ENCODE measurements at places on chromosomes 2 and 18. TPM values are rescaled to one million over a fixed set of nuclear protein-coding genes. Genes with fewer than 3 reads are reported as not detected.
A peak's percentile ranks its signal among the peaks of the same experiment; 100 is the strongest.

The PLGLB1 gene
- 0.28 TPM for total RNA-seq

The PTPN4 gene
- 19.2 TPM for total RNA-seq

The PPM1B gene
- 25.6 TPM for total RNA-seq

The IGFBP2 gene
- 33.5 TPM for total RNA-seq

The RHOB gene
- 112 TPM for total RNA-seq

The POLR1A gene
- 27.4 TPM for total RNA-seq

The ANKRD30BL gene
- total RNA-seq: not detected

The ARHGAP28 gene
- total RNA-seq: 3.8 TPM

The ARHGAP15 gene
- total RNA-seq: not detected

The LINC00305 gene
- not detected for total RNA-seq

The STARD7 gene
- 138 TPM for total RNA-seq

The OBSL1 gene
- 21.4 TPM for total RNA-seq

The PLEKHH2 gene
- 1.7 TPM for total RNA-seq

DNA sequence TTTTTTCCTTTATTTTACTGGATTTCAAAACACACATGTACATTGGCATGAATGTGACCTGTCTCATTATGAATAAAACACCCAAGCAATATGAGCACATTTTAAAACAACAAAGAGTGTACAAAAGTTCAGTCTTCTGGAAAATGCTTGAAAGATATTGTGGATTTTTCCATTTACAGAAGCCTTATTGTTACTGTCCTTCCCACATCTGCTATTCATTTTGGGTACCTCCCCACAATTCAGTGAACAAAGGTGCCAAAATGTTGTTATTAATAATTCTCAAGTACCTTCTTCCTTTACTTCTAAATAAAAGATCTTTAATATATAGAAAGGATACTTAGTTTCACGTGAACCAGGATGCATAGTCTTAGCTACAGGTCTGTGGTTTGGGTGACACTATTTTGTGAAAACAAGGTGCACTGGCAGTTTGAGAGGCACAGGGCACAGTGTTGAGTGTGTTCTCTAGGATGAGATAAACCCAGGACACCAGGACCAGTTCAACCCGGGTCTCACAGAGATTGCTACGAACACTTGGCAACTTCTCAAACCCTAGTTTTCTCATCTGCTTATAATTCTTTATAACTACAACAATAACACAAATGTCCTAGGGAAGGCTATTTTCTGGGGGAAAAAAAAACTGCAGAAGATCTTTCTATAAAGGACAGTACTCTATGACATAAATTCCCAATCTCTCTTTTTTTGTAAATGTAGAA is 84.5 kb upstream of the GALNT5 start:
- DNase-seq: peak; percentile 59

DNA sequence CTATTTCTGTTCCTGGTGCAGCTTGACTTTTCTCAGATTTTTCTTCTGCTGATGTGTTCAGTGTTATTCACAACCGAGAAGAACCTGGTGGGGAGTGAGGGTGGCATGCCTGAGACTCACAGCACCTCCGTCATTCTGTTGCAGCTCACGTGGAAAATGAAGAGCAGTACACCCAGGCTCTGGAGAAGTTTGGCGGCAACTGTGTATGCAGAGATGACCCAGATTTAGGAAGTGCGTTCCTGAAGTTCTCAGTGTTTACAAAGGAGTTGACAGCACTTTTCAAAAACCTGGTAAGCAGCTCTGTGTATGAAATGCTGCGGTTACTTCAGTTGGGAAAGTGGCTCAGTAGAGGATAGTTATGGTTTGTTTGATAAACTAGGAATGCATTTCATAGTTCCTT is 90.5 kb downstream of the ASAP2 start:
- peak; percentile 28 for DNase-seq

DNA sequence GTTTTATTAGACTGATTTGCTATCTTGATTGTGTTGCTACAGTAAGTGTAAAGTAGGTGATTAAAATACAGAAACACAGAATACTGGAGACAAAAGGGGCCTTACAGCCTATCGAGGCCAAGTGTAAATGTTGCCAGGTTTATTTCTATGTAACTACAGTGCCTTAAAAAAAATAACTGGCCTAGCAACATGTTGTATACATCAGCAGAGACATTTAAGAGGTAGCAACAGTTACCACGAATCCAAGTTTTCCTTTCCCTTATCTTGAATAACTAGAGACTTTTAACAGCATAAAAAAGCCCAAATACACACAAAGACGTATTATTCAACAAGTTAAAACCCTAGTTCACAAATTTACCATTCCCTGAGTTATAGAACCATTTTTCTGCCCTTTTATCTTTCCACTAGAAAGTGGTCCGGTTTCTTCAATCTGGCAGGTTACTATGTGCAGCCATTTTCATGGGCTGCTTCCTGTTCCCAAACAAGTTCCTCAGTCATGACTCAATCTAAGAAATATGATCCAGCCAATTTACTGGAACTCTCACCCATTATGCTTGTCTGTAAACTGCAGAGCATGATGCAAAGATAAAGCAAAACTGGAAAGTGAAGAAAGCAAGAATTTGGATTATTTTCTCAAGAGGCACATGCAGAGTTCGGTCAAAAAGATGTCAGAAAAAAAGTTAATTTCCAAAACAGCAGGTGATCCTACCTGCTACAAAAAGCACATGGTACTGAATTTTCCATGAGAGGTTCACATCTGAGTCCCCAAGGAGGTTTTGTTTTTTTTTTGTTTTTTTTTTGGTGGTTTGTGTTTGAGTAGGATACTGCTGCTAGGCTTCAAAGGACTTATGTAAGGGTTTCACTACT is 22.2 kb downstream of the NFE2L2 start:
- DNase-seq: peak; percentile 95

GRCh38 chr2:5231287-5231686 is 460.9 kb upstream of the SOX11 start:
- no peak for DNase-seq

- no peak for DNase-seq
Observed at GRCh38 chr2:219638948-219639755, 11.7 kb downstream of the SLC4A3 start.

DNA sequence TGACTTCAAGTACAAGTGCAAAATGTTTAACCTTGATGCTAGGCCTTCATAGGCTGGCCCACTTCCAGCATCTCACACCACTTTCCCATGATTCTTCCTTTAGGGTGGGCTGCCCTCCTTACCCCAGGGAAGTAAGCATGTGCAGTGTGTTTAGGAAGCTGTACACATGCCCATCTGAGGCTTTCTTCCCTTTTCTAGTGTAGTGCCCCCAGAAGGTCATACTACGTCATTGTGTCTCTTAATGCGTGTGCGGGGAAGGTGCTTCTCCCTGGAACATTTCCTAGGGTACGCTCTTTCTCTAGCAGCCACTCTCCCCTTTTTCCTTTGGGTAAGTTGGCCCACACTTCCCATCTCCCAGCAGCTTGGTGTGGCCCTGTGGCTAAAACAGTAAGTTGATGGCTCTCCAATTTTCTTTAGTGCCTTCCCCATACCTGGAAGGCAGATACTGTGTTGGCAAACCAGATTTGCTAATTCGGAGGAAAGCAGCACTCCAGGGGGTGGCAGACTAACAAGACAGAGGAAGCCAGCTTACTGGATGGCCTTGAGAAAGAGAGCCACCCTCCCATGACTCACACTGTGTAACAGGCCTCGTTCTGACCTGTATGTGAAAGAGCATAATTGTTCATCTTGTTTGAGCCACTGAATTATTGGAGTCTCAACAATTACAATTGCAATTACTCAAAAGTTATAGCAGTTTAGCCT is 1.1 kb upstream of the SULT6B1 start:
- DNase-seq: peak; percentile 90

DNA sequence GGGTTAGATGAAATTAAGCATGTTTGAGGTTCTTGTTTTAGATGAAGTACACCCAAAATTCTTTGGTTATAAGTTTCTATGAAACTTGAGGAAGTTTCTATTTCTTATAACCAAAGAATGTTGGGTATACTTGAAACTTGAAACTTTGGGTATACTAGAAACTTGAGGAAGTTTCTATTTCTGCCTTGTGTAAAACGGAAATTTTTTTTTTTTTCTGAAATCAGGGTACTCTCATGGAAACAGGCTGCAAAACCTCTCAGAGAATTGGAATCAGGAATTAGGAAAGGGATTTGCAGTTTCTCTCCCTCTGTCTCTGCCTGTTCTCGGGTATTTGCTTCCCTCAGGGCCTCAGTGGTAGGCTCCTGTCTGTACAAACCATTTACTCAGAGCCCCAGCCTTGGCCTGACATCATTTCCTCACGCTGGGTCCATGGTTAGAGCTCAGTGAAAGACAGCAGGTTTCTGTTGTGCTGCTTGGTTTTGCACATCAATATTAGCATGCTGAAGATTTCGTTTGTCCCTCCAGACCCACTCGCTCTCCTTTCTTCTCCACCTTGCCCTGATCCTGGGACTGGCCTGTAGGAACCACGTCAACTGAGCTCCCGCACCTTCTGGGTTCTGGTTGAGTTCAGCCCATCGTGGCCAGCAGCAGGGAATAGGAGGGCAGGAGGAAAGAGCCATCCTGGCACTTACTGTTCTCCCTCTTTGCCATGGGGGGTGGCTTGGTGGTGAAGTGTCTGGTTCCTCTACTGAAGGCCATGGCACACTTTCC is 106.4 kb downstream of the POLR1A start:
- peak; percentile 49 for DNase-seq

DNA sequence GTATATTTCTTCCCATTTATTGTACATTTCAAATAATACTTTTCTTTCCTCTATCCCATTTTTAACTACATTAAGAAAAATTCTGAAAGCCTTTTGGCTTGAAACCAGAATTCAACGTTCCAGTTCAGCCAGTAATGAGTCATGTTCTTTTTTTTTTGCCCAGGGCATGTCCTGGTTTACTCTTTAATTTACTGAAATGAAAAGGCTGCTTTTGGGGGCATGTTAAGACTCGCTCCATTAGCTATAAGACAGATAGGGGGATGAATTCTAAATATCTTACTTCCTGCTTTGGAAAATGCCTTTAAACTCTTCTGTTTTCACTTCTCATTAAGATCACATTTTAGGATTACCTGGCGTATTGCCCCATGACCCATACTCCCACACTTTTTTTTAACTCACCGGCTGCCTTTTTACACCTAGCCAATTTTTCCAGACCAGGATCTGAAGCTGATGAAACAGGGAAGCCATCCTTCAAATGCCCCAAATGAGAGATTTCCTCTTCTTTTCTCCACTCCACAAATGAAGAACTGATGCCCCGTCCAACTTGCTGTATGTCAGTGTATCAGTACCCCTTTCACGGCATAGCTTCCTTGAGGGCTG is 585 bp downstream of the ABCA12 start:
- peak; percentile 42 for DNase-seq

- DNase-seq: no peak
Observed at GRCh38 chr2:11889854-11890253, 143.4 kb downstream of the LPIN1 start.

- DNase-seq: no peak
Observed at GRCh38 chr18:65288908-65289307, 461.9 kb upstream of the CDH7 start.

DNA sequence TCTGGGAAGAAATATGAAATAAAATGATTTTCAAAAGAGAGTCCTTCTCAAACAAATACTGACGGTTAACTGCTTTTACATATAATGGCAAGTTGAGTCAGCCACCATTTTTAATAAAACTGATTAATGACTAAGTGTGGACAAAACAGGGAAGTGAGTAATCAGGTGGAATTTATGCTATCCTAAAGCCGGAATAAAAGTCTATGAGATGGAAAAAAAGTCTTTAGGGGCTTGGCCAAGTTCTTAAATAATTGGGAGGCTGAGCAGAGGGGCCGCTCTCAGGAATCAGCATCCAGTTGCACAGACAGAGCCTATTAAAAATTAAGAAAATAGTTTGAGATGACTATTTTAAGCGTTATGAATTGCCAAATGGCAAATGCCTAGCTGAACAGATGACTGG is 58.6 kb upstream of the AFF3 start:
- DNase-seq: peak; percentile 38

DNA sequence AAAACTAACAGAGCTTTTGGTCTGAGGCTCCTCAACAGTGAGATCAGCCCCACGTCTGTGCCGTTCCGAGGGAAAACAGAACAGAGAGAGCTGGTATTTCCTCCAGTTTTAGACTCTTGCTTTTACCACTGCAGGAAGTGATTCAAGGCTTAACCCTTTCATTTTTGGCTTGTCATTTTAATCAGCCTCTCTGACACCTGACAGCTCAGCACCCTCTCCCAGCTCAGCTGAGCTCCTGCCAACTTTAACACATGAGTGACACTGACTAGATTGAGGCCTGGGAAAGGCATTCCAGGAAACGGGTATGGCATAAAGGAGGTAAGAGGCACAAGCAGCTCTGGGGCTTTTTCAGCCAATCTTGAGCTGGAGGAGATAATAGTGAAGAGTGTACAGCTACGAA is 239.4 kb upstream of the SKOR2 start:
- DNase-seq: no peak

- no peak for DNase-seq
Observed at GRCh38 chr2:180343528-180344345, 336.6 kb upstream of the CWC22 start.

- DNase-seq: peak; percentile 34
Observed at GRCh38 chr2:70828914-70829824, 6.4 kb downstream of the CD207 start.

DNA sequence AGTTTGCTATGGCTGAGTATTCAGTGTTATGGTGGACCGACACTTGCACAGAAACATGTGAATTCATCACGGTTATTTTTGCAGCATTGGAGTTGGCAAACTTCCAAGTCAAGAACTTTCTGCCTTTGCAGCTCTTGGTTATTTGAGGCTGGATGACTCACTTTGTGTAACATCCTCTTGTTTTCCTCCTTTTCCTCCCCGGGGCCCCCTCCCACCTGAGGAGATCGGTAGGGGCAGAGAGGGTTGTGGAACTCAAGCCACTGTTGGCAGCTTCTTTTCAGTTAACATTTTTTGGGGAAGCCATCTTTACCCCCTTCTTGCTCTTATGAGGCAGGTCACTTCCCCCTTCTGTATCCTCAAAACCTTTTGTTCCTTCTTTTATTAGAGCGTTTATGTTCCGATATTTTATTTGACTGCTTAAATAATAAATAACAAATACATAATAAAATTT is 48.6 kb downstream of the DDX1 start:
- DNase-seq: peak; percentile 86

- peak; percentile 47 for DNase-seq
Observed at GRCh38 chr2:47437287-47437686, 34.3 kb downstream of the MSH2 start.

DNA sequence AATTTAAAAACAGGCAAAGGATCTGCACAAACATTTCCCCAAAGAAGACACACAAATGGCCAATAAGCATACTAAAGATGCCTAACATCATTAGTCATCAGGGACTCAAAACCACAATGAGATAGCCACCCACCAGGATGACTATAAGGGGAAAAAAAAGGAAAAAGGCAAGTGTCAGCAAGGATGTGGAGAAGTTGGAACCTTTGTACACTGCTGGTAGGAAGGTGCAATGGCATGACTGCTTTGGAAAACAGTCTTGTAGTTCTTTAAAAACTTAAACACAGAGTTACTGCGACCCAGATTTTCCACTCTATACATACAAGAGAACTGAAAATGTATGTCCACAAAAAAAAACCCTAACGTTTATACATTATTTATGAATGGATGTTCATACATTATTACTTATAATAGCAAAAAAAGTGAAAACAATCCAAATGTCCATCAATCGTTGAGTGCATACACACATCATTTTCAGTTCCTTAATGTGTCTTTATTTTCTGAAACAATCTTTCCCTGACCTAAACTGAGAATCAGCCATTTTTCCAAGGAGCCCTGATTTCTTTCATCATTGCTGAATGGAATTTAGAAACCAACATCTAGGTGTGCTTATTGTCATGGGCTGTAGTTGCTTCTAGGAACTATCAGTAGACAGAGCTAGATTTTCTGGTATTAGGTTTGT is 64.7 kb upstream of the TLK1 start:
- peak; percentile 95 for DNase-seq

GRCh38 chr2:240930631-240931318 is 24.6 kb downstream of the CROCC2 start:
- no peak for DNase-seq
